Renal pelvis (tissue), 12 donors: ENCODE measurements at places on chromosomes 16 and 17.

- DNase-seq, result peak; percentile 30
Observed at GRCh38 chr17:59105852-59106462, 723 bp downstream of the TRIM37 start.

GRCh38 chr17:61321344-61321743 lies 78.3 kb upstream of the TBX2 start:
- no peak for DNase-seq

- no peak for DNase-seq
Observed at GRCh38 chr16:19525385-19525723, 1.6 kb downstream of the CCP110 start.

- DNase-seq, result no peak
Observed at GRCh38 chr17:54013072-54013471, 190.3 kb downstream of the KIF2B start.
